ENCODE measurements at places on chromosomes 12 and 14.

- no peak for ATAC-seq
Observed at GRCh38 chr12:132781938-132782337, 20.3 kb upstream of the ANKLE2 start.

DNA sequence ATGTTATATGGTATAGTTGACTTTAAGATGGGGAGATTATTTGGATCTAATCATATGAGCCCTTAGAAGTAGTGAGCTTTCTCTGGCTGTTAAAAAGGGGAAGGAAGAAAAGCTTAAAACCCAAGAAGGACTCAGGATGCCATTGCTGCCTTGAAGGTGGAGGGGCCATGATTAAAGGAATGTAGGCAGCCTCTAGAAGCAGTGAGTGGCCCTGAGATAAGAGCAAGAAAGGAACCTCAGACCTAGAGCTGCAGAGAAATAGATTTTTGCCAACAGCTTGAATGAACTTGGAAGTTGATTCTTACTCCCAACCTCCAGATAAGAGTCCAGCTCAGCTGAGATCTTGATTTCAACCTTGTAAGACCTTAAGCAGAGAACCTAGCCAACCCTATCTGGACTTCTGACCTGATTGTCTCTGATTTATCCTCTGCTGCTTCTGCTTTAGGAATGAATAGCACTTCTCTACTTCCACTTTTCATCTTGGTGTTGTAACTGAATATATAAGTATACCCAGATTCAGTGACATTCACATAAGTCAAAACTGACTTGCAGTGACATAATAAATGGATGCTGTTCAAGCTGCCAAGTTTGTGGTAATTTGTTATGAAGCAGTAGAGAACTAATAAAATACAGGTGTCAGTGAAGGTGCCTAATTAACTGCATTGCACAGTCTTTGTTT, 33.5 kb downstream of the RAD51B start:
- peak; percentile 83 for ATAC-seq

- ATAC-seq, result no peak
Observed at GRCh38 chr12:53061404-53062010, 11.6 kb downstream of the TNS2 start.

DNA sequence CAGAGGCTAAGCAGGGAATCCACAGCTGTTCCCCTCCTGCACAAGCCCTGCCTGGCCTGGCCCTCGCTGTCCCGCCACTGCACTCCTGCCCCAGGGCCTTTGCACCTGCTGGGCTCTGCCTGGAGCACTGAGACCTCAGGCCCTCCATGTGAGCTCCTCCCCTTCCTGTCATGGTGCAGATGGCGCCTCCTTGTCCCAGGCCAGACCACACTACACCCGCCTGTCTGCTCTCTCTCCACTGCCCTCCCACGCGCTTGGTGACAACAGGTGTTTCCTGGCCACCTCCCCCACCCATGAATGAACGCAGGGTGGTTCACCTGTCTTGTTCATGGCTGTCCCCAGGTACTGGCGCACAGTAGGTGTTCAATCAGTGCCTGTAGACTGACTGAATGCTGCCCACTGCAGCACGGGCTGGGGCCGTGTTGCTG, 82.9 kb downstream of the NCOR2 start:
- peak; percentile 52 for ATAC-seq

DNA sequence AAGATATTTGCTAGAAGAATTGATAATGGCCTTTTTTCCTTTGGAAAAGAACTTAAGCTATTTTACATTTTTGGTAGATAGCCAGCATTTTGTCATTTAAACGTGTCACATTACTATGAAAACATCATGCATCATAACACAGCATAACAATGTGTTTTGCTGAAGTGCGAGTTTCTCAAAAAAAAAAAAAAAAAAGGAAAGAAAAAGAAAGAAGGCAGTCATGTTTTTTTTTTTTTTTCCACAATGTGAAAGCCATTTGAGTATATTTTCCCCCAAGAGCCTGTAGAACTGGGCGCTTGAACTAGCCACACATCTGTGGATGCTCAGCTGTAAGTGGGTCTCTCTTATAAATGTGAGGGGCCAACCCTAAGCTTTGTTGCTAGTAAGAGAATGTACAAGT, 300.1 kb downstream of the AKAP6 start:
- no peak for ATAC-seq

DNA sequence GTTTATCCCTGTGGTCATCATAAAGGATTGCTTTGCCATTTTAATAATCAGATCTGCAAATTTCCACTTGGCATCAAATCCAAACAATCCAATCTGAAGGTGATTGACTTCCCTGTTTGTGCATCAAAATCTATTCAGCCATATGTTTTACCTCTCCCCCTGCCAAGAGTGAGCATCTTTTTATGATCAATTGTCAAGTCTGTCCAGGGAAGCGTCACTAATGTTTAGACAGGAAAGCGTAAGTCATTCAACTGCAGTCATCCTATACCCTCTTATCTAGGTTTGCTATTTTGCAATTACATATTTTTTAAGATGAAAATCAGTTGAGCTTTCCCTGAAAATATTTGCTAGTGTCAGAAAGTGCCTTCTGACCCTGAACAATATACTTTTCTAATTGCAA, 1224.1 kb upstream of the SEL1L start:
- ATAC-seq, result no peak

DNA sequence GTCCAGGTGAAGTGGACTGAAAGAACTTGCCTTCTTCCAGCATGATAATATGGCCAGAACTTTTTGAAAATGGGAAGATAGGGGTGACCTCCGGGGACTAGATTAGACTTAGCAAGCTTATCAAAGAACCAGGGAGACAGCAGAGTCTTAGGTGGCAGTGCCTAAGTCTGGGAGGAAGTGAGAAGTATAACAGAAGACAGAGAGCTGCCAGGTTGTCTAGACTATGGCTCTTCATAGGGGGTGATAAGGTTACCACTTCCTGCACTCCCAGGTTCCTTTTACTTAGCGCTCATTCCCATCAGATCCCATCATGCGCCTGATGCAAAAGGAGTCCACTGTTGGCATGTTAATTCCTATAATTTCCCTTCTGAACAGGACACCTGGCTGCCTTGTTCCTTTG, 69.9 kb downstream of the PLXNC1 start:
- ATAC-seq, result peak; percentile 60

DNA sequence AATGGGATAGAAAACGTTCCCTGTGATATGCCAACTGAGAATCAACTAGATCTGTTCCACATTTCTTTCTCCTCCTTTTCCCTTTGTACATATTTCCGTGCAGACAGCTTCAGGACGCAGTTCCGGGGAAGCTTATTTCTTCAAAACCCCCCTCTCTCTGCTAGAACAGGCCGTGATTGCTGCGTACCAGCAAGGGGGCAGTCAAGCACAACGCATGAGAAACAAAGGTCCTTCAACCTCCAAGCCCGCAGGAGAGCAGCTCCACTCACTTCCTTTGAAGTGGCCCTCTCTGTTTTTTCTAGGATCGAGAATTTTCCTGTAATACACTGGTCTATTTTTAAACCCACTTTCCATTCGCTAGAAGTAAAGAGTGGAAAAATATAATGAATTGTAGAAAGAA, 80.8 kb downstream of the ZNF664 start:
- ATAC-seq, result no peak

DNA sequence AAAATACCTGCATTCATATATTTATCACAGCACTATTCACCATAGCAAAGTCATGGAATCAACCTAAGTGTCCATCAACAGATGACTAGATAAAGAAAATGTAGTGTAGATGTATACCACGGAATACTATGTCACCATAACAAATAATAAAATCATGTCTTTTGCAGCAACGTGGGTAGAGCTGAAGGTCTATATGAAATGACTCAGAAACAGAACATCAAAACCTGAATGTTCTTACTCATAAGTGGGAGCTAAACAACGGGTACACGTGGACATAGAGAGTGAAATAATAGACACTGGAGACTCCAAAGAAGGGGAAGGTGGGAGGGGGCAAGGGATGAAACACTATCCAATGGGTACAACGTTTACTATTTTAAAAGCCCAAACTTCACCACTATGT, 37.9 kb downstream of the SLC38A1 start:
- no peak for ATAC-seq

GRCh38 chr12:4137015-4137414, 136.5 kb upstream of the CCND2 start:
- no peak for ATAC-seq

DNA sequence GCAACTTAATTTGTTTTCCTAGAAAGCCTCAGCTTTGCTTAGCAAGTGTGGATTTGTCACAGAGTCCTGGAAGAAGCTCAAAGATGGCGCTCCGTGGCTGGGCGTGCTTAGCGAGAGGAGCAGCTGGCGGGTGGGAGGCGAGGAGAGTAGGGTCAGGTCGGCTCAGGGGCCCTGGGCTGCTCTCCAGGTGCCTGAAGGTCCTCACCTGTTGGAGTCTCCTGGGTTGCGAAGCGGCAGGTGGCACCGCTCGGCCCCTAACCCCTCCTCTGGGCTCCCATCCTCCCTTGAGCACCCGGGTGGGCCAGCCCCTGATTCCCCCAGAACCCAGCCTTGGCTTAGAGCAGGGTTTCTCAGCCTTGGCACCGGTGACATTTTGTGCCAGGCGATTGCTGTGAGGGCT, 25.1 kb downstream of the LRTM2 start:
- no peak for ATAC-seq

DNA sequence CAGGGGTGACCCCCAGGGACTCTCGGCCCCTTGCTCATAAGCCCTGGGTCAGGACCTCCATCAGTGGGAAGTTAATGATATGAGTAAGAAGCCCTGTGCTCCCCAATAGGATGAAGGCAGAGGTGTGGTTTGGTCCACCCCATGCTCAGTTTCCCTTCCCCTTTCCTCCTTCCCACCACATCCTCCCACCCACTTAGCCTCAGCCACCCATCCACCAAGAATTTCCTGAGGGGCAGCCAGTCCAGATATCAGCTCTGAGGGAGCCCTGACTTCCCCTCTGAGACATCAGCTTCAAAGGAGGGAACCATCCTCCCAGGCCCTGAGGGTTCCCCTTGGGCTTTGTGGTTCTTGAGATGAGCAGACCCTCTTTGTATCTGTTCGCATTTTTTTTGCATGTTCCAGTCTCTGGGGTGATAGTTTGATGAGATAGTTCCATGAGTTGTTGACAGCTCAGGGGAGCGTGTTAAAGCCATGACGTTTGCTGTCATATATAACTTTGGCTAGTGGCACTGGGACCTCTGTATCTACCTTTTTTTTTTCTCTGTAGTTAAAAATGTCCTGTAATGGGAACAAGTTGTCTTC, 71.2 kb downstream of the LGMN start:
- peak; percentile 94 for ATAC-seq

GRCh38 chr12:61282790-61283575, 977.2 kb upstream of the USP15 start:
- no peak for ATAC-seq

DNA sequence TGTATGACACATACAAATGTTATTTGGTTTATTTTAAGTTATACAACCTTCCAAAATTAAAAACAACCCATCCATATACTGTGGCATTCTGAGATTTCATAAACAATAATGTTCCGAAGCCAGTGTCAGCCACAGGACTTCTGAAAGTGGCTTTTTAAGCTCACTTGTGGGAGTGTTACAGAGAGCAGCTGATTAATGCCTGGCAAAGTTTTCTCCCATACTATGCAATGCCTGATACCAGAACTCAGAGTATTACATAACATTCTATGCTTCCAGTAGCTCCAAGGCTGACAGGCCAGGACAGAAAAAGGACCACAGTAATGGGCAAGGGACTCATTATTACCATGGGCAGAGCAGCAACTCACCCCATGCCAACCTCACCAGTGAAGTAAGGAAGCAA, 29.3 kb downstream of the NELL2 start:
- no peak for ATAC-seq

DNA sequence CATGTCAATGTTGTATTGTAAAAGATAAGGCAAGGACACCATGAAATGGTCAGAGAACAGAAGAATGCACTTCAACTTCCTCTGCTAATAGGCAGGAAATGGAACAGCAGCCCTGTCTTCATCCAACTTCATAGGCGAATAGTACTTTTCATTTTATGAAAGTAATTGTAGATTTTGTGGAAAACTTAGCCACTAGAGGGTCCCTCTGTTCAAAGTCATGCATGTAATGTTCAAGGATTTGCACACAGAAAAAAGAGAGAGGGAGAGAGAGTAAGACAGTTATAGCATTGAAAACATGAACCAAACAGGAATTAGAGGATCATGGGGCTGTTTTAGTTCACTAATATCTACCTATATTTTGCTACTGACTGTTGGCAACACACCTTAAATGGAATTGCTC, 172.2 kb downstream of the FLRT2 start:
- ATAC-seq, result no peak

- no peak for ATAC-seq
Observed at GRCh38 chr14:37869633-37870032, 274.2 kb downstream of the TTC6 start.

DNA sequence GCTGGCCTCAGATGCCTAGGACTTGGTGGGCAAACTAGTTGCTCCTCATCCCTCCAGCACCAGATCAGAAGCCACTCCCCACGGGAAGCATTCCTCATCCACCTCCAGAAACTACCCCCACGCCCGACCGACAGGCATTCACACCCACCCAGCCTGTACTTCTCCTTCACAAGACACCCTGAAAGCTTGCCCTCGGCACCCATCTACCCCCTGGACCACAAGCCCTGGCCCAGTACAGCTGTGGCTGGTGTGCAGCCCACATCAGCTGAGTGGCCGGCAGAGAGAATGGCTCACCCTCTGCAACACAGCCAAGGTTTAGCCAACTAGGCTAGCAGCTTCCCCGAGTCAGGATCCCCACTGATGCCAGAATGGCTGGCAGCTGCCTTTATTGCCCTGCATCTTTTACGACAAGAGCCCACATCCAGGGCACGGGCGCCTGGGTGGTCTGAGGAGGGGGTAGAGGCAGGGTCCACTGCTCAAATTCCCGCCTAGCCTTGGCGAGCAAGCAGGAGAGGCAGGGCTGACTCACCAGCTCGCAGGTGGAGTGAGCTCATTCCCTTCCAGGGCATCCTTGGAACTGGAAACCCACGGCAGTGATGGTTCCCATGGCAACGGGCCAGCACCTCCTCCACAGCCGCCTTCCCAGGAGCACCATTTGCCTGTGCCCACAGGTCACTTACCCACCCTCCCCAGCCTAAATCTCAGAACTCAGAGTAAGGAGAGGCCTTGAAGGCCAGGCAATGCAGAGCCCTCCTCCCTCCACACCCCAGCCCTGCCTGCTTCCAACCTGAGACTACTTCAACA, 17.1 kb downstream of the ACTN1 start:
- ATAC-seq, result no peak

- ATAC-seq, result peak; percentile 56
Observed at GRCh38 chr12:109714141-109714912, 702 bp downstream of the FAM222A start.

DNA sequence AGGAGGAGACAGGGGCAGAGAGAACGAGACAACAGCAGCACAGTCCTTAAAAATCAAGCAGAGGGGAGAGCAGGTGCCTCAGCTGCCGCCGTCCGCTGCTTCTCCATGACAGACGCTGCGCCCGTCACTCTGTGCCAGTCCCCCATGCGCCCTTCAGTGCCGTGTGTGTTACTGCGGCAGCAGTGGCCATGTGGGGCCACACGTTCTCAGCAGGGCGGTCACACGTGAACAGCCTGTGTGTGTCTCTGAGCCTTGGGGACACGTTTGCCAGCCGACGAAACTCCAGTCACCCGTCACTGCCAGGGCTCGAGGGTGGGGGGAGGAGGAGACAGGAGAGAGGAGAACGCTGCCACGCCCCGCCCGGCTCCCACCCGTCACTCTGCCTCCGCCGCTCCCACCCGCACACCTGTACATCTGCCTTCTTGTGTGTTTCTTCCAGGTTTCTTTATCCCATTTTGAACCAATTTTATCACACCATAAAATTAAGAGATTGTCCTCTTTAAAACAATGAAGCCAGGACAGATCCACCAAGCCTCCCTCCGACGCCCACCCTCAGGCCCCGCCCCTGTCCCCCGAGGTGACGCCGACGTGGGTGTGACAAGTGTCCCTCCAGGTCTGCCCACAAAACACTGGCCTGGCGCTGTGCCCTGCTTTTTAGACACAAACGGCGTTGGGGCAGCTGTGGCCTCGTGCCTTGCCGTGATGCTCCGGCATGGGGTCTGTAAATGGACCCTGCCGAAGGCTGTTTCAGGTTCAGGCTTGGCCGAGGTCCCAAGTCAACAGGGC, 58.2 kb downstream of the GALNT9 start:
- no peak for ATAC-seq

Measured in stimulated activated memory B cell treated with anti-CD40 and anti-IgM and Interleukin-4, amounts not matched to agents 10 μg/mL and 1 μg/mL and 100 μg/mL, for 72 hours (primary cell).